COR-L47 (cell line): ENCODE measurements at places on chromosomes 16 and 17.

- no peak for DNase-seq
Observed at GRCh38 chr17:7479213-7480088, at the start of gene ZBTB4. TSS of gene ZBTB4 (minus strand) at chr17:7479631. CDS start at chr17:7466801, 12,830 bp downstream.

DNA sequence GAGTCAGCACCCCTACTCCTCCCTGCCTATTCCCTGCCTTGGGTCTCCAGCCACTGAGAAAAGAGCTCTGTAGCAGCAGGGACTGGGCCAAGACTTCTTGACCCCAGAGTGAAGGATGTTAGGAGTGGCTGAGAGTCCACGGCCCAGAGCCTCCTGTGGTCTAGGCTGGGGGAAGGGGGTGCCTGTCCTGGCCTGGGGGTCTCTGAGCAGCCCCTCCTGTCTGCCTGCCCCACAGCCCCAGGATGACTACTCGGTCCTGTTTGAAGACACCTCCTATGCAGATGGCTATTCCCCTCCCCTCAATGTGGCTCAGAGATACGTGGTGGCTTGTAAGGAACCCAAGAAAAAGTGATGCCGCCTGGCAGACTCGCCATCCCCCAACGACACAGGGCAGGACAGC is 5.5 kb downstream of the SULT1A2 start:
- no peak for DNase-seq

DNA sequence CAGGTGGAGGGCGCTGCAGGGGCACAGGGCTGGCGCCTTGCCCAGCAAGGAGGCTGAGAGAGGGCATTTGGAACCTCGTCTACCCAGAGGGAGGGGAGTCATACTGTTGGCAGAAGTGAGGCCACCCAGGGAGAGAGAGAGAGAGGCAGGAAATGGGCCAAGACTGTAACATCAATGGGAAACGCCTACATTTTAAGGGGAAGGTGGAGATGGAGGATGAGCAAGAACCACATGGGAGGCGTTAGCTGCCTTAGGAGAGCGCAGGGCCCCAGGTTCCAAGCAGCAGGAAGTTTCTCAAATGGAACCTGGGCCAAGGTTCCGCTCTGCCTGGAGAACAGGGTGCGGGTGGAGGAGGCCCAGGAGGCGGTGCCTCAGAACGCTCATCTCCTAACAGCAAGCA is 2.7 kb upstream of the WFDC1 start:
- DNase-seq = peak; percentile 92

GRCh38 chr16:58649707-58650106 is 20.1 kb upstream of the CNOT1 start:
- DNase-seq = no peak

DNA sequence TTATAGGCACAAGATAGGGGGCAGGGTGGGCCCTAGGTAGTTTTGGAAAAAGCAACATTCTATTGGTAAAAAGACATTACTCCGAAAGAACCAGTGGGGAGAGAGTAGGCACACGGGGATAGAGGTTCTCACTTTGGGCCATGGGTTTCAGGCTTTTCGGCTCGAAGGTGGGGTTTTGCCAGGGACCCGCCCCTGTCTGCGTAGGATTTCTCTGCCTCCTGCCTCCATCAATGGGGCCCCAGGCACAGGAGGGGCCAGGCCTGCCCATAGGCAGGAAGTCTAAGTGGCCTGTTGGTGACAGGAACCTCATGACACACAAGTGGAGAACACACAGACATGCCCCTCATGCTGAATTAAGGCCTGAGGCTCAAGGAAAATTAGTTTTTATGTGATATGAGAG is 57.5 kb downstream of the RNF213 start:
- no peak for DNase-seq

GRCh38 chr16:21157632-21158031 is 842 bp upstream of the LDAF1 start:
- no peak for DNase-seq

GRCh38 chr17:2909846-2910234 is 113.6 kb downstream of the RAP1GAP2 start:
- DNase-seq = no peak

GRCh38 chr17:36627101-36627500 is 25.7 kb downstream of the MRM1 start:
- peak; percentile 84 for DNase-seq
